Activated T-cell treated with anti-CD3 and anti-CD28 coated beads for 48 hours (primary cell): ENCODE measurements at places on chromosomes 11 and 22.

- no peak for DNase-seq
These were observed 34.6 kb upstream of the MN1 start for GRCh38 chr22:27836181-27836580.

DNA sequence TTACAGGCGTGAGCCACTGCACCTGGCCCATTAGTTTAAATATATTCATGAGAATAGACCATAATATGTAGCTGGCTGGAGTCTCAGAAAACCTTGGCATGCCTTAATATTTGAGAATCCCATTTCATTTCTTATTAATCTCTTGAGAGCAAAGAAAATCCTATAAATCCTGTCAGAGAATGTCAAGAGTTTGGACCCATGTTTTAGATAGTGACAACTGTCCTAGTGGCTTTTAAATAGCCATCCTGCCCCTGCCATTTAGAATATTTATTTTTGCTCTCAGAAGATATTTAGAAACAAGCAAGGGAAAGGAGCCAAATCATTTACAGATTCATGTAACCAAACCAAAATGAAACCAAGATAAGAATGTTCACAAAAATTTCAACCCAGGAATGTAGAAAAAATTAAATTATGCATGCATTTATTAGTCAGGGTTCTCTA, 107.2 kb downstream of the SWAP70 start:
- no peak for DNase-seq

GRCh38 chr11:77449060-77449521, 24.8 kb downstream of the PAK1 start:
- DNase-seq: no peak

- DNase-seq: no peak
These were observed 68.4 kb upstream of the PRR5 start for GRCh38 chr22:44633647-44634046.

DNA sequence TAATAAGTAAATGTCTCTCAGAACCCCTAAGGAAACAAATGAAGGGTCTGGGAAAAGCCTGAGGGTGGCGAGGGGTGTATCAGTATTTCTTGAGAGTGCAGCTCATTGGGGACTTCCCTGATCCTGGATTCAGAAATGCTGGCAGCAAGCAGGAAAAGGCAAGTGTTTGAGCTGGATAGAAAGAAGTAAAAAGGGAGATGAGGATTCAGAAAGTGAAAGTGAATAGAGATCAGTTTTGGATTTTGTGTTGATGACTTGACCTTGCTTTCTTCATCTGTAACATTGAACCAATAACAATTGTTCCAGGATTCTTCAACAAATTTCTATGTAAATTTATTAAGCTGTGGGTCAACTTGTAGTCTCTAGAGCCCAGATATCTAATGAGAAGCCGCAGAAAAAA, 66.9 kb upstream of the CTSC start:
- DNase-seq: no peak

- no peak for DNase-seq
These were observed 35.7 kb downstream of the CD44 start for GRCh38 chr11:35174666-35175065.

DNA sequence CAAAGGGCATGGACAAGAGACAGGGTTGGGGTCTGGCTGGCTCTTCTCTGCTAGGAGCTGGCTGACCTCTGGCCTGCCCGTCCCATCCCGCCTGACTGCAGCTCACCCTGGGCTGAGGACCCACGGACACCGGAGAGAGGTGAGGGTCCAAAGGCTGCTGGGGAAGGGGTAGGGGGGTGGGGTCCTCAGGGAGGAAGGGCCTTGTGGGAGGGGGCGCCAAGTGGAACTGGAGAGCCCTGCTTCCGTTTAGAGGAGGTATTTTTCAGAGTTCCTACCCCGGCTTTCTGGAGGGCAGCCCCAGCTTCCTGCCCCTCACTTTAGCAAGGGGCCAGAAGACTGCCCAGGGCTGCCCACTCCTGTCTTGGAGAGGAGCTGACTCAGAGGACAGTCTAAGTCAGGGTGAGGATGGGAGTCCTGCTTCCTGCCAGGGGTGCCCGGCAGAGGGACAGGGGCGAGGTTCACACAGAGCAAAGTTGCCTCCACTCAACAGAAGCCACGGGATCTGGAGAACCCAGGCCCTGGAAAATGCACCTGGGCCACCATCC, 7.1 kb downstream of the LARGE2 start:
- DNase-seq: no peak

DNA sequence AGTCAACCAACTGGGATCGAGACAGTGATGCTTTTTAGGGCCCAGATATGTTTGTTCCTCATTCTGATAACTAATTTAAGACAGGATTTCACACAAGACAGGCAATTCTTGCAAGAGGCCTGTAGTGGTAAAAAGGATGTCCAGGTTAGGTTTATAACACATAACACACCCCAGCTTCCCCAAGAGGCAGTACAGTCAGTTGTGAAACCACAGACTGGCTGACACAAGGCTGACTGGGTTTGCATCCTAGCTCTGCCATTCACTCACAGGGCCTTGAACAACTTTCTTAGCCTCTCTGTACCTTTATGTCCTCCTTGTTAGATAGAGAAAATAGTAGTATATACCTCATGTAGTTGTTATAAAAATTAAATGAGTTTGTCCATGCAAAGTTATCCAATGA, 55.0 kb upstream of the PTH start:
- DNase-seq: no peak

DNA sequence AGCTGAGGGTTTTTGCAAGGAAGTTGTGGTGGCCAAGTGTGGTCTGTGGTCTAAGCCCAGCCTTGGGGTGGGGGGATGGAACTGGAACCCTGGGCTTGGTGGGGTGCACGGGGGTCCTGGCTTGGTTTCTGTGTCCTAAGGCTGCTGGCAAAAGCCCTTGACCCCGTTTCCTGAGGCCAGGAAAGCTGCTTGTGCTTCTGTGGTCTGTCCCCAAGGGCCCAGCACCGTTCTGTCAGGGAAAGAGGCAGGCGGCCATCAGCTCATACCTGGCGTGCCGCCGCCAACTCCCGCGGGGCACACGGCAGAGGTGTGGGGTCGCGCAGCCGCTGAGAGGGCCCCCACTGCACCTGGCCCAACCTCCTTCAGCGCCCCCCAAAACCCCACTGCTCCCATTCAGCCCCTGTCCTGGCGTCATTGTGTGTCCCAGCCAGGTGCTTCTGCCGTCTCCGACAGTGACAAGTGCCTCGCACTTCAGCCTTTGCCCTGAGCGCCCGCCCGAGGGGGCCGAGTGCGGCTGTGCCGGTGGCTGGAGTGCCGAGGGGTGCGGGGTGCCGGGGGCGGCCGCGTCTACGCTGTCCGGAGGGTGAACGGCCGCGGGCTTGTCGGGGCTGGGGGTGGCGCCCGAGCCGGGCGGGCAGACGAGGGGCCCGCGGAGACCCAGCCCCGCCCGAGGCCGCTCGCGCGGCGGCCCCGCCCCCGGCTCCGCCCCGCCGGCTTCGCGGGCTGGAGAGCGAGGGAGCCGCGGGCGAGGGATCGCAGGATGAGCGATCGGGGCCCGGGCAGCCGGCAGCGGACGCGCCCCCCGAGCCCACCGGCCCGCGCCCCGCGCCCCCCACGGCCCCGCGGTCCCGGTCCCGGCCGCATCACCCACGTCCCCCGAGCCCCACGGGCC, at the start of gene CNIH2:
Gene CNIH2, plus strand, starts transcription at position 705 of the 892 bp plus-strand sequence. CDS start 282 bp downstream, outside the sequence.
- peak; percentile 52 for DNase-seq

GRCh38 chr11:76919887-76920746, 59.4 kb downstream of the ACER3 start:
- DNase-seq: peak; percentile 26
